ENCODE measurements at places on chromosomes 3 and 15. TPM values are rescaled to one million over a fixed set of nuclear protein-coding genes. Genes with fewer than 3 reads are reported as not detected.

TMCO5A gene
- not detected for polyA plus RNA-seq

ADPRH gene
- 0.94 TPM for polyA plus RNA-seq

GOLGA8G gene
- not detected for polyA plus RNA-seq

FBXL2 gene
- polyA plus RNA-seq: 82.0 TPM

RTP3 gene
- not detected for polyA plus RNA-seq

ZNF639 gene
- 96.9 TPM for polyA plus RNA-seq

RAB7A gene
- 42.4 TPM for polyA plus RNA-seq

PCOLCE2 gene
- 29.2 TPM for polyA plus RNA-seq

MME gene
- 0.54 TPM for polyA plus RNA-seq

DISP2 gene
- polyA plus RNA-seq: 26.0 TPM

ZBBX gene
- polyA plus RNA-seq: 2.7 TPM

Data from neural cell (in vitro differentiated cells).